ENCODE measurements at places on chromosomes 11 and 22.

- DNase-seq: no peak
These were observed 52.1 kb downstream of the STIM1 start for GRCh38 chr11:3907590-3907989.

- no peak for DNase-seq
These were observed 729.0 kb upstream of the ANO3 start for GRCh38 chr11:25602959-25603358.

- no peak for DNase-seq
These were observed 56.9 kb upstream of the EIF3M start for GRCh38 chr11:32526760-32527159.

GRCh38 chr22:41184679-41185078, 20.4 kb upstream of the L3MBTL2 start:
- no peak for DNase-seq

DNA sequence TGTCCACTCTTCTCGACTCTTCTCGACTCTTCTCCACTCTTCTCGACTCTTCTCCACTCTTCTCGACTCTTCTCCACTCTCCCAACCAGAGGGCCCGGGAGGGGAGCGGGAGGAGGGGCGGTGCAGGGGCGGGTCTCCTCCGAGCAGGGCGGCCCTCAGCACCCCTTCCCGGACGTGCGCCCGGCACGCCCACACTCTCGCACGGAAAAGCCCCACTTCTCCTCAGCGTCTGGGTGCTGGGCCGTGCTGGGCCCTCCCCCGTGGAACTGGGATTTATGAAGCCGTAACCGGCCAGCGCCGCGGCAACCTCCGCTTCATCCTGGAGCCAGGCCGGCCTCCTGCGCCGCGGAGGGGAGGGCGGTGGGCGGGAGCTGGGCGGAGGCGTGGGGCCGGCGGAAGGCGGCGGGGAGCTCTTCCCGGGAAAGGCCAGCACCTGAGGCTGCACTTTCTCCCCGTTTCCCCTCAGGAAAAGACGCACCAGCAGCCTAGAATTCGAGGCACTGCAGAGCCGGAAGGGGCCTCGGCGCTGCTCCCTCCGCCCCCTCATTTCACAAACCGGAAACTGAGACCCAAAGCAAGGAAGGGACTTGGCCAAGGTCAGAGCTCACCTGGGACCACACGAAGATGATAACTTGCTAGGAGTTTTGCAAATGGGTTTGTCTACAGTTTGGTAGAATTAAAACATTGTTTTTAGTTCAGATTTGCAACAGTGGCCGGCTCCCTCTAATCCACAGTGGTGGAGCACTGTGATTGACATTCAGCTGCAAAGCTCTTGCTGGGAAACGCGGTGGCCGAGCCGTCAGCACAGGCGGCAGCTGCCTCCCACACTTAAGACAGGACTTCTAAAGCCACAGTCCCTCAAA, 31.6 kb upstream of the JAM3 start:
- DNase-seq: peak; percentile 60

- no peak for DNase-seq
These were observed 916.8 kb downstream of the METTL15 start for GRCh38 chr11:29025001-29025400.

GRCh38 chr11:93501856-93502255, 41.3 kb downstream of the SMCO4 start:
- DNase-seq: no peak

- peak; percentile 85 for DNase-seq
These were observed 798 bp downstream of the AMPD3 start for GRCh38 chr11:10455637-10456487.

DNA sequence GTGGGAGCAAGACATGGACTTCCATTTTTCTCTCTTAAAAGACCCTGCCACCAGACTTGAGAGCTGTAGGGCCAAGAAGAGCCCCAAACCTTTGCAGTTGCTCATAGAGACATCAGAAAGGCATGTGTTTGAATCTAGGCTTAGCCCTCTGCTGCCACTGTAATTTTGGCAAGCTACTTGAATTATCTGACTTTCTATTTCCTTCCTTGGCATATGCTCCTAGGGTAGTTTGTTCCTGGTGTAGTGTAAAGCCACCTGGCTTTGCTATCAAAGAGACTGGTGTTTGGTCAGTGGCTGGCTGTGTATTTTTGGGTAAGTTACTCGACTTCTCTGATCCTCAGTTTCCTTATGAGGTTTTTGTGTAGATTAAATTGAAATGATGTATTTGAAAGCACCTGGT, 252.1 kb upstream of the CCDC90B start:
- no peak for DNase-seq

DNA sequence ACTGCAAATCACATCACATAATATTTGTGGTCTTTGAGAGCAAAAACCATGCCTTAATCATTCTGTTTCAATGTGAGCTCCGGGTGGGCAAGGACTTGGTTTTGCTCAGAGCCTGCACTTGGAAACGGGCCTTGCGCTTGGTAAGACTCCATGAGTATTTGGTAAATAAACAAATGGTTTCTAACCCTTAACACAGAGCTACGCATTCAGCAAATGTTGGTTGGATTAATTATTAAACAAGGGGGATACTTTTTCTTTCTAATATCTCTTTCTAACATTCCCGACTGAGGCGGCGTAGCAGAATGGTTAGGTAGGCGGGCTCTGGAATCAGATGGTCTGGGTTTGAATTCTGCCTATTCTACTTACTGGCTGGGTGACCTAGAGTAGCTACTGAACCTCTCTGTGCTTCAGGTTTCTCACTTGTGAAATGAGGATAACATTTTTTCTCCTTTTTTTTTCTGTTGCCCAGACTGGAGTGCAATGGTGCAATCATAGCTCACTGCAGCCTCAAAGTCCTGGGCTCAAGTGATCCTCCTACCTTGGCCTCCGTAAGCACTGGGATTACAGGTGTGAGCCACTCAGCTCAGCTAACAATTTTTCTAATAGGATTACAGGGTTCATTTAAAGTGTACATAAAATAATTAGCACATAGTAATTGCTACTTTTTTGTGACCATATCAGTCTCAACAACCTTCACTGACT, 3.4 kb upstream of the FAM83F start:
- no peak for DNase-seq

All from GM20000 (cell line).